ENCODE measurements at places on chromosomes 3 and 15.

DNA sequence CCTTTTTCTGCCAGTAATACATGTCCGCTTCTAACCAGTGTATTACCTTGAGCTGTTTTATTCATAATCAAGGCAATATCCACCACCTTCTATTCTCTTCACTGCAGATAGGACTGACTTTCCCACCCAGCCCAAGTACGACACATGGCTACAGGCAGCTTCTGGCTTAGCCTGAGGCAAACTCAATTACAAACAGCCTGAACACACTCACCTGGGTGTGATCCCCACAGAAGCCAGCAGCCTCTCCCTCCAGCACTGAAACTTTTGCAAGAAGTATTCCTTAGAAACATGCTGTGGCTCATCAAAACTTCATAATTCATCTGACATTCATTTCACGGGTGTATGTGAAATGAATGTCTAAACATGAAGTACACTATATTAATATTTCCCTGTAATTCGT, 13.5 kb upstream of the KCNMB3 start:
- DNase-seq, result no peak

DNA sequence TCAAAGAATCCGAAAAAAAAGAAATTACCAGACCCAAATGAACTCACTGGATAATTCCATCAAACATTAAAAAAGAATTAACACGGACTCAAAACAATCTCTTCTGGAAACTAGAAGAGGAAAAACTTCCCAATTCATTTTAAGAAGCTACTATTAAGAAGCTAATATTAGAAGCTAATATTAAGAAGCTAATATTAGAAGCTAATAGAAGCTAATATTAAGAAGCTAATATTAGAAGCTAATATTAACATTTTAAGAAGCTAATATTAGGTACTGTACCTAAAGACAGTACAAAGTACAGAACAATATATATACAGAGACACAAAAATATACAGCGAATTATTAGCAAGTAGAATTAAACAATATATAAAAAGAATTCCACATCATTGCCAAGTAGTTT, 35.9 kb downstream of the HERC2 start:
- no peak for DNase-seq

GRCh38 chr3:127260826-127261555, 26.9 kb downstream of the PRR20G start:
- DNase-seq, result no peak

DNA sequence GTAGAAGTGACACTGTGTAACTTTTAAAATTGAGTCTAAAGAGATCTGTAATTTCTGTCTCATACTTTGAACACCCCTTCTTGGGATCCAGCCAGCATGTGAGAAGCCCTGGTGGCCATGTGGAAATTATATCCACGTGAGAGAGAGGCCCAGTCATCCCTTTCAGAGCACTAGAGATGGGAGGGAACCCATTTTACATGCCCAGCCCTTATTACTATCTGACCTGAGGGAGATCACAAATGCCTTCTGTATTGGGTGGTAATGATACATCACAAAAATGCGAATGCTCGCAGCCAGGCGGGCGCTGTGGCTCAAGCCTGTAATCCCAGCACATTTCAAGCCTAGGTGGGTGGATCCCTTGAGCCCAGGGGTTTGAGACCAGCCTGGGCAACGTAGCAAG, 27.3 kb upstream of the TRAK1 start:
- DNase-seq, result peak; percentile 76

- no peak for DNase-seq
These were observed 311.4 kb downstream of the EPHB1 start for GRCh38 chr3:135106445-135106844.

DNA sequence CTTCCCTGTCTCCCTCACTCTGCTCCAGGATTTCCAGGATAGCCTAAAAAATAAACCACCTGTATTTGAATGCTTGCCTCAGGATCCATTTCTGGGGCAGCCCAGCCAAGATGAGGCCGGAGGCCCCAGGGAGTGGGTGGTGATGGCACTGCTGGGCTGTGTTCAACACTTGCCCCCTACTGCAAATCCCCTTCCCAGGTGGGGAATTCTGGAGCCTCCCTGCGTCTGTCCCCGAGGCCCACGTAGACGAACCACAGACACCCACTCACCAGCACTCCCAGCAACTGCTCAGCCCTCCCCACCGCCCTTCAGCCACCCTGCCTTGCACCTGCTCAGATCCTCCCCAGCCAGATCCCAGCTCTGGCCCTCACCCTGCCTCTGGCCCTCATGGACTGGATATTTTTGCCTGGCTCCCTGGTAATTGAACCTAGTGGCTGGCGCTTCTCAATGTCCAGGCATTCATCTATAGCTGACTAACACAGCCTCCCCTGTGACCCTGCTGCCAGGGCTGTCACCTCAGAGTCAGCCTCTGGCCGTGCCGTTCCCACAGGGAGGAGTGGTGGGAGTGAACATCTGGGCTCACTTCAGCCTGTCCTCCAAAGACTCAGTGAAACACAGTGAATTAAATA, 17.1 kb upstream of the EPB42 start:
- no peak for DNase-seq

- no peak for DNase-seq
These were observed 66.1 kb downstream of the NOX5 start for GRCh38 chr15:69080295-69081248.

DNA sequence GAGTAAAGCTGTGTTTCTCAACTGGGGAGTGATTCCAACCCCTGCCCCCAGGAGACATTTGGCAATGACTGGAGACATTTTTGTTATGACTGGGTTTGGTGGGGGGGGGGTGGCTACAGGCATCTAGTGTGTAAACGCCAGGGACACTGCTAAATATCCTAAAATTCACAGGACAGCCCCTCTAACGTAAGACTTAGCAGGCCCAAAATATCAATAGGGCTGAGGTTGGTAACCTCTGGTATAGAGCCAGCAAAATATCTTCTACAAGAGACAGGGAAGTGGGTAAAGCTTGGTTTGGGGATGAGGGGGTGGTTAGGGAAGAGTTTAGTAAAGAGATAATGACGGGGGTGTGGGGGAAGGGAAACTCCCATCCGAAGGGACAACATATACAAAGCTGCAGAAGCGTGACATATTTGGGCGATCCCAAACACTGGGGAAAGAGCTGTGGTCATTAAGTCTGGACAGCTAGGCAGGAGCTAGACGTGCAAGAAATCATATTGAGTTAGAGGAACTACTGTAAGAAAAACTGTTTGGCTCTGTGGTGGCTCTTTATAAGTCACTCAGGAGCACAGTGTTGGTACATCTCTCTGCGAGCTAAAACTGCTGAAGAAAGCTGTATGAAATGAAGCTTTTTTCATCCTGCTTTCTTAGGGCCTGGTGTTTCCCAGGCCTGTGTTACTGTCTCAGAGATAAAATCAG, 697 bp upstream of the TRIM69 start:
- DNase-seq, result no peak

- DNase-seq, result no peak
These were observed 42.3 kb downstream of the GHSR start for GRCh38 chr3:172405914-172406313.

DNA sequence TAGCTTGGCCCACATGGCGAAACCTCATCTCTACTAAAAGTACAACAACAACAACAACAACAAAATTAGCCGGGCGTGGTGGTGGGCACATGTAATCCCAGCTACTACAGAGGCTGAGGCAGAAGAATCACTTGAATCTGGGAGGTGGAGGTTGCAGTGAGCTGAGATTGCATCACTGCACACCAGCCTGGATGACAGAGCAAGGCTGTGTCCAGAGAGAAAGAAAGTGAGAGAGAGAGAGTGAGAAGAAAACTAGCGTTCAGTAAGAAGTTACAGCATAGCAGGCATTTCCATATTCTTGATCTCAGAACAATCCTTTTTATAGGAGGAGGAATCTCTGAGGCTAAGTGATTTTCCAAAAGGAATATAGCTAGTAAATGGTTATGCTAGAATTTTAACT, 1076.1 kb downstream of the AGBL1 start:
- DNase-seq, result no peak

DNA sequence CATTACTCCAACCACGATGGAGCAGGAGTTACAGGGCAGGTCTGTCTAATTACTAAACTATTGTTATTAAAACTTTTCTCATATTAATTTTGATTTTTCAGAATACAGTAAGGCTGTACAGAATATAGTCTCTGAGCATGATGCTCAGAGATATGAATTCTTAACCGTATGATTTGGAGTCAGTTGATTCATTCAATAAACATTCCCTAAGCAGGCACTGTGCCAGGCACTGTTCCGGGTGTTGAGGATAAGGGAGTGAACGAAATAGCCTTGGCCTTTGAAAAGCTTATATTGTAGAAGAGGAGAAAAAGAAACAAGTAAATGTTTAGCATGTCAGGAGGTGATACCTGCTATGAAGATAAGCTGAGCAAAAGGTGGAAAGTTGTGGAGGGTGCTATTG, 187.3 kb downstream of the KCNAB1 start:
- peak; percentile 5 for DNase-seq

- DNase-seq, result no peak
These were observed 7.6 kb downstream of the NR1D2 start for GRCh38 chr3:23952646-23953045.

- no peak for DNase-seq
These were observed 160.4 kb downstream of the CHL1 start for GRCh38 chr3:356952-357351.

DNA sequence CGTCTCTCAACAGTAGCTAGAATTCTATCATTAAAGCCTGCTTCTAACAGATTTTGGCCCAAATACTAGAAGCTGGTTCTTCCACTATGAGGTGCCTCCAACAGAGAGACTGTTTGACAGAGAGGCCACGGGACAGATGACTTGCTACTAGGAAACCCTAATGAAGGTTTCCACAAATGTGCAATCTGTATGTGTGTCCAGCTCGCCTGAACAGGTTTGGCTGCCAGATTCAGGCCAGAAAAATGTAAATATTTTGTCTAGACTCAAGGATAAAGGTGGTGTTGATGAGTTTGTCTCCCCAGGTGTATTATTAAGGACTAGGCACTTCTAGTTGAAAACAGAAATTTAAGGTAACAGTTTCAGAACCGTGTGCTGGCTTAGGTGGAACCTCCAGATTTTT, 91.6 kb upstream of the TRIM42 start:
- no peak for DNase-seq

DNA sequence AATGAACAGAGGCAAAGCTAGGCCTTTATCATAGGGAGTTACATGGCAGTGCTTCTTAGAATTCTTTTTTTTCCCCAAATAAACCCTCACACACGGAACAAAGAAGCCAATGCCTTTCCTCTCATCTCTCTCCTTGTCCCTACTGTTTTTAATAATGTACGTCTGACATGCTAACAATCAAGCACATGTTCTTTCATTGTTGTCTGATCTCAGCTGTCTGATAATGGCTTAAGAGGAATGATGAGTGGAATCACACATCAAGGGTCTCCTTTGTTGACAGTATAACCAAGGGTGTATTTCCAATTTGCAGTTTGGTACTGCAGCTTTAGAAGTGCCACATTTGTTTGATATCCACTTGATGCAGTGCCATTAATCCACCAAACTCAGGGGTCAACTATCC, 34.8 kb upstream of the EPHA3 start:
- DNase-seq, result no peak

- no peak for DNase-seq
These were observed 58.6 kb upstream of the MNS1 start for GRCh38 chr15:56523521-56523920.

DNA sequence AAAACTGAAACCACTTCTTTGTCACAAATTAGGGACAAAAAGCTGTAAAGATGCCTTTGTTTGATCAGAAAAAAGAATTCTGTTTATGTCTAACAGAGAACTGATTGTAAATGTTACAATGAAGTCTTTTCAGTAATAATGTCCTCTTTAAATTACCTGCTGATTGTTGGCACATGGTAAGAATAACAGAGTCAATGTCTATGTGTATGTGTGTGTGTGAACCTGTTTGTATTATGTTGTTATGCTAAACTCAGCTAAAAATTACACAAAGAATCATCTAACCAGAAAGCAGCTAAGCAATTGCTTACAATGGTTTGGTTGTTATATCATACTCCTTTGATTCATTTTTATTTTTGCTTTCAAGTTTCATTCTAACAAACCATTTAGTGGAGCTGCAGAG, 159.1 kb upstream of the PDZRN3 start:
- DNase-seq, result no peak

DNA sequence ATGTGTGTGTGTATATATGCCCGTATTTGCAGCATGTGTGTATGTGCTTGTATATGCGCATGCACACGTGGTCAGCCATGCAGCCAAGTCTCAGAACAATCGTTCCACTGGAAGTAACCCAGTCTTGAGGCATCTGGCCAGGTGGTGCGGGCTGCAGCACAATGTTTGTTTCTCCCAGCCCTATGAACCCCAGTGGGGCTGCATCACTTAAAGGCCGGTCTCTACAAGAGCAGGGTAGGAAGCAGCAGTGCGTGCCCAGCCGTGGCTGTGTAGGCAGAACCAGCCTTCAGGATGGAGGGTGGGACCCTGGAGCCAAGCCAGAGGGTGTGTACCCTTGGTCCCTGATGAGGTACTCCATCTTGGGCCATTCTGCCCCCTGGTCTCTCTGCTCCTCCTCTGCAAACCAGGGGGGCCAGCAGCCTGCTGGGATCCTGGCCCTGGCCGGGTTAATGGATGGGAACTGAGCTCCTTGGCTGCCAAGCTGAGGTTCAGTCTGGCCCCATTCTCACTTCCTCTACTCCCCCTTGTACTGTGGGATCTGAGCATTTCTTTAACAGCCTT, 11.8 kb downstream of the KLF13 start:
- DNase-seq, result no peak

DNA sequence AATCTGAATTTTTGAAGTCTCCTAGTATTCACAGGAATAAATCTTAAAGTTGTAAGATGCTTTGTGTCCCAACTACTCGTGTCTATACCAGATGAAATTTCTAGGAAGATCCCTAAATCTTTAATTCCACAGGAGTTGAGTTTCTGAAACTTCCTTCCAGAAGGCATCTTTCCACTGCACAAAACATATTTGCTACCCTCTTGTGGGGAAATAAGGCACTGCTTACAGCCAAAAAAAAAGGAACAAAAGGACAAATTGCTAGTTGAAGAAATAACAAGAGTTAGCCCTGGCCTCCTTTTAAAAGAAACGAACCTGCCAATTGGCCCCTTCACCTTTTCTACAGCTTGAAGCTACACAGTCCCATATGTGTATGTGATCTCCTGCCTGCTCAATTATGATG, 54.0 kb downstream of the TAFA4 start:
- no peak for DNase-seq

- no peak for DNase-seq
These were observed 20.9 kb upstream of the LDHAL6B start for GRCh38 chr15:59185725-59186124.

DNA sequence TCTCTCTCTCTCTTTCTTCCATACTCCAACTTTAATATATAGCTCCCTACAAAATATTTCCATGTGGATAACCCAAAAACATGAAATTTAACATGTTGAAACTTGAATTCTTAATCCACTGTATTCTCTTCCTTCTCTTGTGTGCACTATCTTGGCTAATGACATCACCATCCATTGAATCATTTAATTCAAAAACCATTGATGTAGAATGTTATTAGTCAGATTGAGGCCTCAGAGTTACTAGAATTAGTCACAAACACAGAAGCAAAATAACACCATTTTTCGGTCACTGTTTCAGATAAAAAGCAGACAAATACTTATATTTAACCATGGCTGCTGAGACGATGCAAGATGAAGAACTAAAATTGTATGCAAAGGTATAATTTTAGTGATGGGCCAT, 256.9 kb upstream of the LRRC3B start:
- DNase-seq, result no peak

Data from T1000 (cell line).